ENCODE measurements at places on chromosomes 7 and 10. TPM values are rescaled to one million over a fixed set of nuclear protein-coding genes. Genes with fewer than 3 reads are reported as not detected.

SSC4D gene
- 0.67 TPM for polyA plus RNA-seq

DNA sequence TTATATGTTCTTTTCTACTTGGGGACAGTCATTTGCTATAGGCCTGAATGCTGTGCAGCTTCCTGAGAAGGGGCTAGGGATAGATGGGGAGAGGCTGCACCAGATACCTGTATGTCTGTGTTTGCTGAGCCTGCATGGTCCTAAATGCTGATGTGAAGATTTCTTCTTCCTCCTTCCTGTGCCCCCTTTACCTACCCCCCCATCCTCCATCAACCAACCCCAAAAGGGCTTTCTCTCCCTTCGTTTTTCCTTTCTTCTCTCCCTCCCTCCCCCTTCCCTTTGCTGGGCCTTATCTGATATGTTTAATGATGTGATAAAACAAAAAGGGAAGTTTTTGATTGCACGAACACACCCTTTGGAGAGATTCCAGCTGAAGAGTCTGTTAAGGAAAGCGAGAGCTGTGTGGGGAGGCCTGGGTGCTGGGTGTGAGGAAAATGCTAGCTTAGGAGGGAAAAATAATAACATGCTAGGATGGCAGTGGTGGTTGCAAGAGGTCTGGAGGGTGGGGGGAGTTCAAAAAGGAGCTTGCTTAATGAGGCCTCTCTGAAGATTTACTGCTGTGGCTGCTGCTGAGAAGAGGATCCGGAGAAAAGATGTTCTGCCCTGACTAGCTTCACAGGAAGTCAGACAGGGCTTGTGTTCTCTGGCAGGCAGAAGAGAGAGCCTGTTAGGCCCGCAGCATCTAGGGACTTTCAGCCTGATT, 101.8 kb downstream of the SAMD9 start:
- no peaks in the 10 kb centered on the region for H3K27me3 ChIP-seq
- H3K36me3 ChIP-seq = no peaks in the 10 kb centered on the region
- no peak for DNase-seq
- no peak overlapping the region for H3K4me3 ChIP-seq
- H3K4me1 ChIP-seq = peaks cover 8% of the 10 kb centered on the region
- H3K27ac ChIP-seq = no peak overlapping the region

GRCh38 chr7:132123773-132124172, 452.5 kb downstream of the PLXNA4 start:
- DNase-seq = no peak
- H3K36me3 ChIP-seq = no peaks in the 10 kb centered on the region
- no peaks in the 10 kb centered on the region for H3K4me1 ChIP-seq
- H3K27me3 ChIP-seq = peaks cover 9% of the 10 kb centered on the region
- no peak overlapping the region for H3K4me3 ChIP-seq
- no peak overlapping the region for H3K27ac ChIP-seq

GRCh38 chr7:17501441-17502212, 203.2 kb downstream of the AHR start:
- H3K27ac ChIP-seq = no peak overlapping the region
- H3K4me3 ChIP-seq = no peak overlapping the region

DNA sequence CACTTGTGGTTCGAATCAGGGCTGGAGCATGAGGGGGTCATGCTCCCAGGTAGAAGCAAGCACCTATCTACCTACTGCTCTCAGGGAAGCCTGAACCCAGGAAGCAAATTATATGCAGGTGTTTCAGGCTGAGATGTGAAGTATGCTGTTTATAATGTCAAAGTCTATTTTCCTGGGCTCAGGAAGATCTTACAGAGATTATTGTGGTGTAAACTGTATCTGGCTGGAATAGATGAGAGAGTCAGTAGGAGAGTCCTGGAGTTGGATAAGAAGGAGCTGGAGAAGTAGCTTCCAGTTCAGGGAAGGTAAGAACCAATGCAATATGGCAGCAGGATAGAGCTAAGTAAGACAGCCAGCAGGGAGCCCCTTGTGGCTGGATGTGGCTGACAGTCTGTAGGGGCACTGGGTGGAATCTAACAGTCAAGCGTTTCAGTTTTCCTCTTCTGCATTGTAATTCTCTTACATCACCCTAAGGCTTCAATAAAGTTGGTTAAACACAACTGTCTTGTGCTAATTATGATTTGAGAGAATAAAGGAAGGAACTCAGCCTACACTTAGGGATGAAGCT, 105.9 kb upstream of the EEPD1 start:
- no peaks in the 10 kb centered on the region for H3K36me3 ChIP-seq
- no peak overlapping the region for H3K27ac ChIP-seq
- DNase-seq = no peak
- no peak overlapping the region for H3K4me3 ChIP-seq
- H3K4me1 ChIP-seq = no peaks in the 10 kb centered on the region
- H3K27me3 ChIP-seq = peaks cover 4% of the 10 kb centered on the region

GRCh38 chr10:51718804-51719291, 19.5 kb upstream of the CSTF2T start:
- no peak overlapping the region for H3K4me3 ChIP-seq
- no peaks in the 10 kb centered on the region for H3K4me1 ChIP-seq
- H3K27me3 ChIP-seq = no peaks in the 10 kb centered on the region
- no peak overlapping the region for H3K27ac ChIP-seq
- no peaks in the 10 kb centered on the region for H3K36me3 ChIP-seq
- no peak for DNase-seq

DNA sequence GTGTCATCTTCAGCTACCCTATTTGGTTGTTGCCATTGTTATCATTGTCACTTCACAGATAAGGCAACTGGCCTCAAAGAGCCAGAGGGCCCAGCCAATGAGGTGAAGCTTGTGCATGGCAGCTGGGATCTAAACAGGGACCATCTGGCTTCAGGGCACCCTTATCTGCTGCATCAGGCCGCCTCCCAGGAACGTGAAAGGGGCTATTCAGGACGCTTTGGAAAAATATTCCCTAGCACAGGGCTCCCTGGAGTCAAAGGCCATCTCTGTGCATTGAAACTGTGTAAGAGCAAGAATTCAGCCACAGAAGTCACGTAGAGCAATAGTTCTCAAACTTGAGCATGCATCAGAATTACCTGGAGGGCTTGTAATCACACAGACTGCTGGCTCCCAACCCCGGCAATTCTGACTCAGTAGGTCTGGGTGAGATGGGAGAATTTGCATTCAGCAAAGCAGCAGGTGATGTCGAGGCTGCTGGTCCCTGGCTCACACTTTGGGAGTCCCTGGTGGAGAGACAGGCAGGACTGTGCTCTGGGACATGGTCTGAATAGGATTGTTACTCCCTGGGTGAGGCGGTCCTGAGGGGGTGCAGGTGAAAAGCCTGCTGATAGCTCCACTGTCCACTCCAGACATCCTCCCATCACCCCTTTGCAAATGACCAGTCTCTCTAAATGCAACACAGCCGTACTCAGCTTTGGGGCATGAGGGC, 21.5 kb upstream of the PLEKHA1 start:
- no peak overlapping the region for H3K4me3 ChIP-seq
- DNase-seq = no peak
- no peaks in the 10 kb centered on the region for H3K4me1 ChIP-seq

GRCh38 chr7:2912684-2913439, 68.8 kb upstream of the GNA12 start:
- DNase-seq = no peak
- H3K27ac ChIP-seq = no peak overlapping the region
- no peaks in the 10 kb centered on the region for H3K4me1 ChIP-seq
- no peak overlapping the region for H3K4me3 ChIP-seq

DNA sequence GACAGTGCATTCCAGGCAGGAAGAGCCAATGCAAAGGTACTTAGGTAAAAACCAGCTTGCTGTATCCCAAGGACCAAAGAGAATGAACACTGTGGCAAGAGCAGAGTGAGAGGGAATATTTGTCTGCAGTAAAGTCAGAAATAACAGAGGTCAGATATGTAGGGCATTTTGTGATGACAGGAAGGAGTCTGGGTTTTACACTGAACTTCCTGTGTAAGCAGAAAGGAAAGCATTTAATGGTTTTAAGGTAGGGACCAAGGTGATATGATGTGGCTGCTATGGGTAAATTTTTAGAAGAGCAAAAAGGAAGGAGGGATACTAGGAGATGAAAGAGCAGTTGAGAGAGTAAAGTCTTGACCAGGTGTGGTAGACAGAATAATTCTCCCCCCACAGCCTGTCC, 10.1 kb downstream of the ABCB1 start:
- no peaks in the 10 kb centered on the region for H3K36me3 ChIP-seq
- H3K27ac ChIP-seq = no peak overlapping the region
- H3K4me3 ChIP-seq = no peak overlapping the region
- no peak for DNase-seq
- H3K4me1 ChIP-seq = no peaks in the 10 kb centered on the region

DNA sequence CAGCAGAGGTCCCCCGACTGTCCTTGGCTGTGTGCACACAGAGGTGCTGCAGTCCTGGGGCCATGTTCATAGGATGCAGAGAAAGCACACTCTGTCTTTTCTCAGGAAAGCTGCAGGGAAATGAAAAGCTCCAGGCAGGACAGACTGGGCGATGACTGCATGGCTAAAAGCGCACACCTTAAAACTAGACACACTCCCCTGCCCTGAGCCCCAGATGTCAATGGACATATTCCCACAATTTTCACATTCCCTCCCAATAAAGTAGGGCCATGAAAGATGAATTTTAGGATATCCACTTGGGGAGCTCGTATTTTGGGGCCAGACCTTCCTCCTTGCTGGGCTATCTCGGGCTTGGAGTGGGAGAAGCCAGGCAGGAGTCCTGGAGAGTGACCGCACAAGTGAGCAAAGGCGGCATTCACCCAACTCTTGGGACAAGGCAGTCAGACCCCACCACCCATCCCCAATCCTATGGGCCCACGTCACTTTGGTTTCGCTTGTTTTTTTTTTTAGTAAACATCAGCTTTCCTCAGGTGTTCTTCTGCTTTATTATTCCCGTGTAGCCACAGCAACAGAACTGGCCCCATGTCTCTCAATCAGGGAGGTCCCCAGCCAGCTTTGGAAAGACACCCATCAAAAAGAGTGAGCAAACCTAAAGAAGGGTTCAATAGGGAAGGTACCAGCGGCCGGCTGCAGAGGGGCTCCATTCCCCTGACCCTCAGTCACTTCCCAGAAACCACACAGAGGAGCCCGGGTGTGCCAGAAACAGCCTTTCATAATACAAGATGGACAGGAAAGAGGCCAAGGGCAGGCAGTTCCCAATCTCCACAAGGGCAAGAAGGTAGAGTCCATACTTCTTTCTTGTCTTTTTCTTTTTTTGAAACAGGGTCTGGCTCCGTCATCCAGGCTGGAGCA, 12.7 kb downstream of the GPRIN2 start:
- H3K4me1 ChIP-seq = no peaks in the 10 kb centered on the region
- no peaks in the 10 kb centered on the region for H3K36me3 ChIP-seq
- DNase-seq = no peak
- no peak overlapping the region for H3K27ac ChIP-seq
- H3K27me3 ChIP-seq = peaks cover 31% of the 10 kb centered on the region

DNA sequence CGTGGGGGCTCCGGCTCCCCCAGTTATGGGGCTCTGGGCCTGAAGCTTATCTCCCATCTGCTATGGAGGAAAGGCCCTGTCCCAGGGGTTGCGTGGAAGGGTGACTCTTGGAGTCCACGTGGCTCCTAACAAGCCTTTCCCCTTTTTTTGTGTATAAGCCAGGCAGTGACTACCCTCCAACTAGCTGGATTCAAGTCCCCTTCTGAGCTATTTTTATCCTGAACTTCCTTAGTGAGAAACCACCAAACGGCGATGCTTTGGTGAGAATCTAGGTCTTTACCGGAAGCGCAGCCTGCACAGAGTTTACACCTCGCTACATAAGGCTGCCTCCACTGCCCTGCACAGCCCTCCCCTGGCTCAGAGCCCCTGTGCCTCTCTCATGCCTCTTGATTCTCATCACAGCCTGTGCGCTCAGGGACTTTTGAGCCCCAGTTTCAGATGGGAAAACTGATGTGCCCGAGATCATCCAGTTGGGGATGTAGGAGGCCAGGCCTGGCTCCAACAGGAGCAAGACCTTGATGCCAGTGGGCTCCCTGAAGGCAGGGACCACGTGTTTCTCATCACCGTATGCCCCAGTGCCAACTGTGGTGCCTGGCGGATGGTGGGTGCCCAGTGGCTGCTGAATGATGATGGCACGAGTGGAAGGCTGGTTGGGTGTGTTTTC, 102.3 kb upstream of the PPIF start:
- H3K36me3 ChIP-seq = no peaks in the 10 kb centered on the region
- DNase-seq = no peak
- peaks cover 1% of the 10 kb centered on the region for H3K4me1 ChIP-seq

EEPD1 gene
- polyA plus RNA-seq = 0.85 TPM

TAS2R39 gene
- not detected for polyA plus RNA-seq

PTF1A gene
- not detected for polyA plus RNA-seq

- H3K27me3 ChIP-seq = peaks cover 19% of the 10 kb centered on the region
- peak within 1 kb of the TSS; percentile 24 for H3K4me3 ChIP-seq
- H3K27ac ChIP-seq = no peak within 1 kb of the TSS
- DNase-seq = no peak
- H3K36me3 ChIP-seq = no peaks in the 10 kb centered on the region
Observed at GRCh38 chr10:8054494-8055407, at the start of gene GATA3. TSS of gene GATA3 (plus strand) at chr10:8054688. CDS start at chr10:8055656, 968 bp downstream.

GRCh38 chr10:79387974-79388850, 40.9 kb downstream of the PPIF start:
- H3K4me1 ChIP-seq = peaks cover 68% of the 10 kb centered on the region
- H3K27ac ChIP-seq = no peak overlapping the region
- no peak overlapping the region for H3K4me3 ChIP-seq

ABCC2 gene
- not detected for polyA plus RNA-seq

FEZF1 gene
- not detected for polyA plus RNA-seq

GRCh38 chr7:151696721-151697514, 177.2 kb upstream of the RHEB start:
- no peaks in the 10 kb centered on the region for H3K36me3 ChIP-seq
- no peaks in the 10 kb centered on the region for H3K4me1 ChIP-seq
- peaks cover 52% of the 10 kb centered on the region for H3K27me3 ChIP-seq
- DNase-seq = no peak

DNA sequence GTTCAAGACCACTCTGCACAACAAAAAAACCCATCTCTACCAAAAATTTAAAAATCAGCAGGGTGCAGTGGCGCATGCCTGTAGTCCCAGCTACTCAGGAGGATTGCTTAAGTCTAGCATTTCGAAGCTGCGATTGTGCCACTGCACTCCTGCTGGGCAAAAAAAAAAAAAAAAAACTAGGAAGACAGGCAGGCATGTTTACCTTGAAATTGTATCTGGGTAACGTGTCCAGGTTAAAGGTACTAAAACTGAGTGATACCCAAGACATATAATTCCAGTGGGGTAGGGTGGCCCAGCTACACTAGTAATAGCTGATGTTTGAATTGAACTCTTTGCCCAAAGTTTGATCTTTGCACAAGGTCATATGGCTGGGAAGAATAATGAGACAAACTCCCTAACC, 16.2 kb downstream of the GHITM start:
- H3K27me3 ChIP-seq = no peaks in the 10 kb centered on the region
- peaks cover 46% of the 10 kb centered on the region for H3K36me3 ChIP-seq
- no peak for DNase-seq
- H3K4me1 ChIP-seq = no peaks in the 10 kb centered on the region

DNA sequence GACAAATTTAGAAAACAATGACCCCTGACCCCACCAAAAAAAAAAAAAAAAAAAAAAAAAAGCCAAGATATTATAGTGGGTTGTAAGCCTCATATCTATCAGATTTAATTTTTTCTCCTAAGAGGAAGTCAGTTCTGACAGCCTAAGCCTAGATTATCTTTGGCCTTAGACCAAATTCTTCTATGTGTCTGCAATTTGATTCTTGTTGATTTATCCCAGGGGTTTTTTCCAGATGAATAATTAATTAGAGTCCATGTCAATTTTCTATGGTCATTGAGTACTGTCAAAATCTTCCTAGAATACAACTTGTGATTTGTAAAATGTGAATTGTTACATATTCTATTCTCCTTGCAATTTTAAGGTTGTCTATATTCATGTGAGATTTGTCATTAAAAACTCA, 151.6 kb upstream of the CACNA2D1 start:
- no peak overlapping the region for H3K4me3 ChIP-seq
- no peak for DNase-seq
- H3K36me3 ChIP-seq = no peaks in the 10 kb centered on the region
- H3K4me1 ChIP-seq = no peaks in the 10 kb centered on the region
- H3K27me3 ChIP-seq = no peaks in the 10 kb centered on the region

GRCh38 chr7:35380739-35381224, 126.9 kb upstream of the TBX20 start:
- no peak overlapping the region for H3K27ac ChIP-seq
- H3K36me3 ChIP-seq = no peaks in the 10 kb centered on the region
- H3K4me3 ChIP-seq = no peak overlapping the region
